ENCODE measurements at places on chromosomes 5 and 9. TPM values are rescaled to one million over a fixed set of nuclear protein-coding genes. Genes with fewer than 3 reads are reported as not detected.

The CCNJL gene
- total RNA-seq = 9.7 TPM

The SOX30 gene
- total RNA-seq = not detected

The F2R gene
- total RNA-seq = 35.8 TPM

The PNPLA7 gene
- 5.7 TPM for total RNA-seq

The MCIDAS gene
- not detected for total RNA-seq

The TUT7 gene
- total RNA-seq = 29.5 TPM

The SPEF2 gene
- 11.6 TPM for total RNA-seq

The SCGB3A1 gene
- 0.55 TPM for total RNA-seq

The HK3 gene
- total RNA-seq = 0.60 TPM

The SEMA6A gene
- 129 TPM for total RNA-seq

The PCDHB14 gene
- total RNA-seq = 7.1 TPM

The SUSD3 gene
- 3.1 TPM for total RNA-seq

The ADAMTS16 gene
- 27.6 TPM for total RNA-seq

The GNA14 gene
- 0.22 TPM for total RNA-seq

The SNX18 gene
- 18.1 TPM for total RNA-seq

The GPR150 gene
- not detected for total RNA-seq

The PCDHA1 gene
- not detected for total RNA-seq

The PCDHGA11 gene
- 6.0 TPM for total RNA-seq

The ANKRD31 gene
- total RNA-seq = 1.4 TPM

The FAM153A gene
- not detected for total RNA-seq

The SH3TC2 gene
- total RNA-seq = 6.8 TPM

The PDE6A gene
- total RNA-seq = 0.18 TPM

The ADAMTSL2 gene
- 7.0 TPM for total RNA-seq

The THBS4 gene
- 17.3 TPM for total RNA-seq

The PCDHB7 gene
- total RNA-seq = 1.6 TPM

The IL3 gene
- total RNA-seq = not detected

The TLX3 gene
- total RNA-seq = not detected

The GGTA1 gene
- 0.22 TPM for total RNA-seq

The BHMT2 gene
- total RNA-seq = not detected

The PCDHGB5 gene
- 3.9 TPM for total RNA-seq

The HMGCS1 gene
- total RNA-seq = 131 TPM

The GFRA3 gene
- total RNA-seq = 0.27 TPM

The NR5A1 gene
- total RNA-seq = 0.25 TPM

The DAB2 gene
- total RNA-seq = 58.1 TPM

The ZNF483 gene
- total RNA-seq = 13.0 TPM

The LHX3 gene
- not detected for total RNA-seq

The GARIN3 gene
- total RNA-seq = not detected

Data from mesothelial cell of epicardium (in vitro differentiated cells).